ENCODE measurements at places on chromosomes 11 and 22.

GRCh38 chr11:44592125-44592940 lies 26.9 kb downstream of the CD82 start:
- DNase-seq, result no peak

GRCh38 chr11:29217901-29218300 lies 798.9 kb downstream of the KCNA4 start:
- no peak for DNase-seq

- DNase-seq, result no peak
These were observed 1.0 kb downstream of the REXO2 start for GRCh38 chr11:114440121-114440860.

GRCh38 chr11:14234446-14234845 lies 124.5 kb downstream of the RRAS2 start:
- no peak for DNase-seq

DNA sequence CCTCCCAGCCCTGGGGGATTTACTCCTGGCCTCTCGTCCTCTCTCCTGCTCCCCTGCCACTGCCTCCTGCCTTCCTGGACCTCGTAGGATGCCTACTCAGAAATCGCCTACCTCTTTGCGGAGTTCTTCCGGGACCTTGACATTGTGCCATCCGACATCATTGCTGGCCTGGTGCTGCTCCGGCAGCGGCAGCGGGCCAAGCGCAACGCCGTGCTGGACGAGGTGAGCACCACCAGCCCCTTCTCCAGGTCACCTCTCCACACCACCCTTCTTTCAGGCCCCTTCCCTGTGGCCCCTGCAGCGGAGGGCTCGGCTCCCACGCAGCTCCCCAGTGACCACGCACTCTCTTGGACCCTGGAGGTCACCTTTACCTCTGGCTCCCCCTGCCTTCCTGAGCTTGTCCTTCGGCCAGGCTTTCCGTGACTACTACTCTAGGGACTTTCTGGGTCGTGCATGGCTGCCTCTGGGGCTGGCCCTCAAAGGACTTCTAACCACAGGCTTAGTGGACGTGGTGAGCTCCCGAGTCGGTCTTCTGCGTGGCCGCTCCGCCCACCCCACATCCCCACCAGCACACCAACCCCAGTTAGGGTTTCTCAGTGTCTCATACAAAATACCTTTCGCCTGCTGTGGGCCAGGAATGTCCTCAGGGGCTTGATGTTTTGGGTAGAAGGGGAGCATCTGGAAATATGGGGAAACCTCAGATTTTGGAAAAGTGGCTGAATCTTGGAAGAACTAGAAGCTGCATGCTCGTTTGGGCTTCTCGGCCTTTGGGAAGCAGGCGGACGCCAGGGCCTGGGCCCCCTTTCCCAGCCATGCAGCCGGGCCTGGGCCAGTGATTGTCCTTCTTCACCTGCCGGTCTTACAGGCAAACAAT lies 24.1 kb upstream of the MYRF start:
- no peak for DNase-seq

GRCh38 chr22:37817705-37818408 lies 5.3 kb upstream of the GALR3 start:
- DNase-seq, result peak; percentile 80

DNA sequence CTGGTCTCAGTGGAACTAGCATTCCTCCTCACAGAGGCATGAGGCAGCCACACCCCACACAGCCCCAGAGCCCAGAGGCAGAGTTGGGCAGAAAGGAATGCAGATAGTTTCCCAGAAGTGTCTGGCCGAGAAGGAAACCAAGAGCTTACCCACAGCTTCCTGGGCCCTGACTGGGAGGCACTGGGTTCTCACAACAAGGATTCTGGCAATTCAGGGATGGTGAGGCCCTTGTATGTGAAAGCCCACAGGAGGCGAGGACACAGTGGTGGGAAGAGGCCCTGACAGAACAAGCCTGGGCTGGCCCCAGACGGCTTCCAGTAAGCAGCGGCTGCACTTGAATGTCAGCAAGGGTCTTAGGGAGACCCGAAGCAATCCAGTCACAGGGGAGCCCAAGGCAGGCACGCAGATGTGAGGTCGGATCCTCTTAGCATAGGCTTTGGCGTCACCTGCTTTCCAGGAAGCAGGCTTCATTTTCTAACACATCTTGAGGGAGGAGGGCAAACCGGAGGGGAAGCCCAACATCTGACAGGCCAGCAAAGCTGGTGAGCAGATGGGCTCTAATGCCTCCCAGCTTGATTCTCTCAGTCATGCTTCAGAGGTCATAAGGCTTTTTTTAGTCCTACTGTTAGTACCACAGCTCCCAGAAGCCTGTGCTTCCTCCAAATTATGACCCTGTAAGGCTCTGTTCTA lies 78.3 kb upstream of the AKIP1 start:
- no peak for DNase-seq

GRCh38 chr22:35555483-35555890 lies 14.9 kb downstream of the RASD2 start:
- DNase-seq, result no peak

DNA sequence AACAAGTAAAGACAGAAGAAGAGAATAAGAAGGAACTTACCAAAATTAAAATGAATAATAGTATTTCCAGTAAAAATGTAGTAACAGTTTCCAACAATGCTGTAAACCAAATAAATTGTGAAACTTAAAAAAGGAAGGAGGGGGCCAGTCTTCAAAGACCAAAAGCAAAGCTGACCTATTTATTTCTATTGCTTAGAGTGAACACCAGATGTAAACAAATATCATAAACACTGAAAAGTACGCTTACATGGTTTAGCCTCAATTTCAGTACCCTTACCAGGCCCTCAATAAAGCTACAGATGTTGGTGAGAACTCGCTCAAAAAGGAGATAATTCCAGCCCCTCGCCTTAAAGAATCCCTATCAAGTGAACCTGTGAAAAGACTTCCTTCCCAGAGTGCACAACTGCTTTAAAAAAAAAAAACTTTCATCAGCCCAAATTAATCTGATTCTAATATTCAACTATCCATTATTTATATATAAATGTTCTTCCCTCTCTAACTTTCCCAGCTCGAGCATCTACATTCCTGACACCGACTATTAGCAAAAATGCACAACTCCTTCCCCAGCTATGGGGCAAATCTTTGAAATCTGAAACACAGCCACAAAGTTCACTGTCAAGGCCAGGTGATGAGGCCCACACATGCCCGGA lies 2.4 kb downstream of the PHF21A start:
- no peak for DNase-seq

DNA sequence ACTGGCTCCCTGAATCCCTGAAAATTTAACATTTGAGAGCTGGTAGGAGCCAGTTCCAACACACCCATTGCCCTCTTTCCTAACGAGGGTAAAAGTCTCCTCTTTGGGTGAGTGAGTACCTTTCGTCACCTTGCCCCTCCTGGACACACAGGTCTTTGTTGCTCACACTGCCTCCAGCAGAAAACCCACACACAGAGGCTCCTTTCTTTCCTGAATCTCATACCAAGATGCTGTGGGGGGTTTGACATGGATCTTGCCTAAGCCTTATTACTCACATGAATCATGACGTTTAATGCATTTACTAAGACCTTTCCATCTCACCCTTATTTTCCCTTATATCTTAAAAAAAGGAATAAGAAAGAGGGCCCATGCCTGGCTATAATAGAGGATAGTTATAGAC lies 53.0 kb downstream of the PARVA start:
- DNase-seq, result no peak

GRCh38 chr11:122342089-122342744 lies 226.2 kb upstream of the BLID start:
- no peak for DNase-seq

- no peak for DNase-seq
These were observed 765 bp downstream of the ZFPL1 start for GRCh38 chr11:65084598-65085375.

DNA sequence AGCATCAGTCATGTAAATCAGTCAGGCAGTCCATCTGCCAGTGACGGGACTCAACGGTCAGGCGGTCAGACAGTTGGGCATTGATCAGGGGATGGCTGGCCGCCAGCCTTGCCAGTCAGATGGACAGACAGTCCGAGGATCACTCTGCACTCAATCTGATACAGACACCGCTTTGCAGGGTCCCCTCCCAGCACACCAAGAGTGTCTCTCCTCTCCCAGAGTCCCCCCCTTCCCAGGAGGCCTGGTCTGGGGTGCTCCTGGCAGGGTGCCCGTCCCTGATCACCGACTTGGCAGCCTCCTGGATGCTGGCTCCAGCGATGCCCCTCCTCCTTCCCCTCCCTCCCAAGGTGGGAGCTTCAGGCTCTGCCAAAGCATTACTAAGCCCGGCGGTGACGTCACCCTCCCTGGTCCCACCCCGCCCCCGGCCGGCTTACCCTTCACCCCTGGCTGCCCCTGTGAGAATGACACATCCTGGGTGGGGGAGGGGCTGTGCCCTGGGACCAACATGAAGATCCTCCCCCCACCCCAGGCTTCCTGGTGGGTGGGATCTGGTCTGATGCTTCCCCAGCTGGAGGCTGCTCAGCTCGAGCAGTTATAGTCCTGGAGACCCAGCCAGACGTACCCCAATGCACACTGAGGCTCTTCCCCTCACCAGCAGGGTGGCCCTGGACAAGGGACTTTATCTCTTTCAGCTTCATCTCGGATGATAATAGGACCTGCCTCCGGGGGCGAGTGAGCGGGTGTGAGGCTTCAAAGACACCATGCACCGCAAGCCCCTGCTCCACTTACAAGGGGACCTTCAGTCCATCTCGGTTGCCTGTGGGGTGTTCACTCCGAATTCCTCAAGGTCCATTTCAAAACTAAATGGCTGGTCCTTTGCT lies 69.2 kb downstream of the CD82 start:
- peak; percentile 93 for DNase-seq

DNA sequence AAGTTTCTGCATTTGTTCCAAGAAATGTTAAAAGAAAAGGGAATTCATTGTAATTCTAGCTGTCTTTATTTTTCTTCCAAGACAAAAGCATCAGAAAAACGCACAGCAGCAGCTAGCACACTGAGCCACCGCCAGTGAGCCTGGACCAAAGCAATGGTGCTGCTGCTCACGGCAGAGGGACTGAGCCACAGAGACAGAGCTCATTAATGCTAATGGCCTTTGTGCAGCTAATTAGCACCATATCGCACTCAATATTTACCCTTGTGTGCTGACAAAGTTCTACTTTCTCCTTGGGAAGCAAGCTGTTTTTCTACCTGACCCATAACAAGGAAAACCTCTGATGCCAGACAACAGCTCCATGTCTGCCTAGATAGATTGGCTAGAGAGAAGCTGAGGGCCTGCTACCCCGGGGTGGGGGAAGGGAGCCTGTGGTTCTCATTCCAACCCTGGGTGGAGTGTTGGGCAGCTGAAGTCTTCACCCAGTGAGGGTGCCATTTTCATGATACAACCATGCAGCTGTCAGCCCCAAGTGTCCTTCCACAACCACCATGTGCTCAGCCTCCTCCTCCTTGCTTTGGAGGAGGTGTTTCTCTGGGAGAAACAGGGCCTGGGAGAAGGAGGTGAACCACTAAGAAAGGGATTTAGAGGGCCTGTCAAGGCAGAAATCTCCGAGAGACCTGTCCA lies 131.1 kb upstream of the NCAM1 start:
- no peak for DNase-seq

DNA sequence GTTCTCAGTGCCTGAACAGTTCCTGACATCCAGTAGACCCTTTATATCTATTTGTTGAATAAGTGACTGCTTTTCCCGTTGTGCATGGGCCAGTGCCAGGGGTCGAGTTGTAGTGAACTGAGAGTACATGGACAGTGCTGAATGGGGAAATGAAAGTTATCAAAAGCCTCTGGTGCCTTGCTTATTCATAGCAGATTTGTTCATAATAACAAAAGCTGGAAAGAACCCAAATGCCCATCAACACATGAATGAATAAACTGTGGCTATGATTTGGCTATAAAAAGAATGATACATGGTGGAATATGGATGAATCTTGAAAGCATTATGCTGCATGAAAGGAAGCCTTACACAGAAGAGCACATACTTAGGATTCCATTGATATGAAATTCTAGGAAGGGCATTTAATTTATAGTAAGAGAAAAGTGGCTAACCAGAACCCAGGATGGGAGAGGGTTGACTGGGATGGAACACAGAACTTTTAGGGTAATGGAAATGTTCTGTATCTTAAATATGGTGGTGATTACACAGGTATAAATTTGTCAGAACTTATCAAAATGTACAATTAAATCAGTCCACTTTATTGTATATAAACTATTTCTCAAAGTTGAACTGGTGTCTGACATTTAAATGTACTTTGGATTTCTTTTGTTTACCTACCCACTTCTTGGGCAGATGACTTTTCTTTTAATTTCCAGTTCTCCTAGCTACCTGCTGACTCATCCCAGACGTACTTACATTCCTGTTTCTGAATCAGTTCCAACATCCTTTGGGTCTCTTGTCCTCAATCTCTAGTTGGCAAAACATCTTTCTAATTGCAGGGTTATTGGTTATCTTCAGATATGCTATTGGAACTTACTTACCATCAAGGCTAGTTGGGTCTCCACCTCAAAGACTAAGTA lies 42.8 kb downstream of the PACS1 start:
- DNase-seq, result no peak

DNA sequence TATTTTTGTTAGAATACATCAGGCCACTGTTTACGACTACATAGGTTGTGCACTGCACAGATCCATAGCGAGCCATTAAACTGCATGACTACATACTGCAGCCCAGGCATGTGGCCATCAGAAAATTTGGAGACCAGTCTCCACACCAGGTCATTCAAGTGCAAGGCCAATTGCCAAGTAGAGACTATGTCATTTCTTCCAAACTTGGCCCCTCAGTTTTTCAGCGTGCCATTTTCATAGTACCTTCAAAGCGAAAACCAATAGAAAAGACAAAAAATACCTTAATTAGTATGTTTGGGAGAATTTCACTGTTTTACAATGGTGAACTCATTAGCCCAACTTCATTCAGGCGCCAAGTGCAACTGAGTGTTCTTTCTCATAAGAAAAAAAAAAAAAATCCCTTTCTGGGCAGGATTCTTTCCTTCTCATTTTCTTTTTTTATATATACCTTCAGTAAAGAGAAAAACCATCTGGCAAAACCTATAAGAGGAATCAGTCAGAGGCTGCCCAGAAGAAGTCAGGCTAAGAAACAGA lies 30.4 kb downstream of the PAMR1 start:
- DNase-seq, result no peak

DNA sequence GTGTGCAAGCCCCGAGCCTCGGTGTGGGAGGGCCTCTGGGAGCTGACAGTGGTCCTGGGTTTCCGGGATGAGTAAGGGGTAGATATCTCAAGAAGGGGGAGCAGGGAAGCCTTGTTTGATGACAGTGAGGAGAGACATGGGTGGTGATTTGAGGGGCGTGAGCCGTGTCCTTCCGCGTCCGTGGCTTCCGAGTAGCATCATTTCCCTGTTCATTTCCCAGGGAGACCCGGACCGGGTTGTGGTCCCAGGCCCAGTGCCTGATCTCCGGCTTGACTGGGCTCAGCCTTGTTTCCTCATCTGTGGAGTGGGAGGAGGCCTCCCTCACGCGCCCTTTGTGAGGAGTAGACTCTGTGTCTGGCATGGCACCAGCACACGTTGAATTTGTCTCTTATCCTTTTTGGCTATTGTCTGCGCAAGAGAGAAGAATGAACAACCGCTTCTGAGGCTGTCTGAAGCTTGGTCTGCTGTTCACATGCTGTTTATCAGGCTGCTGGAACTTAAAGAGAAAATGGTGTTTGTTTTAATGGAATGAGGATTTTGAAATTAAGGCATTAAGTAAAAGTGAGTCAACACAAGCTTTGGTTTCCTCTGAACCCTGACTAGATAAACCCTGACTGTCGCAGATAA lies 348.5 kb downstream of the TBC1D22A start:
- DNase-seq, result no peak

Data from dorsolateral prefrontal cortex (tissue), 122 donors.